DMS53 (cell line): ENCODE measurements at places on chromosomes 1 and 21.

DNA sequence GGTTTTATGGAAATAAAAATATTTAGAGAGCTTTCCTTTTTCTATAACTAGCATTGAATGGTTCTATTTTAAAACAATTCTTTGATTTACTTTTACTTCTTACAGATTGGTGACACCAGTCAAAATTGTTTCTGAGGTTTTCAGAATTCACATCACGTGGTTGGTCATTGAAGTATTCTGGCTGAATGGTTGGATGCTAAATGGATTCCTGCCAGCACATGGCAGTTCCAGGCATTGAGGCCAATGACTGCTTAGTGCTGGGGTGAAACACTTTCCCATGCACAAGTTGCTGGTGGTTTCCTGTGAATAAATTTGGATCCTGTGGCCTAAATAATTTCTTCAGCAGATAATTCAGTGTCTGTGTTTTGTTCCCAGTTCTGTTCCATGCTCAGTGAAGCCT lies 20.6 kb downstream of the NCAM2 start:
- DNase-seq: no peak

GRCh38 chr1:235557495-235557894 lies 53.2 kb upstream of the B3GALNT2 start:
- DNase-seq: peak; percentile 27

DNA sequence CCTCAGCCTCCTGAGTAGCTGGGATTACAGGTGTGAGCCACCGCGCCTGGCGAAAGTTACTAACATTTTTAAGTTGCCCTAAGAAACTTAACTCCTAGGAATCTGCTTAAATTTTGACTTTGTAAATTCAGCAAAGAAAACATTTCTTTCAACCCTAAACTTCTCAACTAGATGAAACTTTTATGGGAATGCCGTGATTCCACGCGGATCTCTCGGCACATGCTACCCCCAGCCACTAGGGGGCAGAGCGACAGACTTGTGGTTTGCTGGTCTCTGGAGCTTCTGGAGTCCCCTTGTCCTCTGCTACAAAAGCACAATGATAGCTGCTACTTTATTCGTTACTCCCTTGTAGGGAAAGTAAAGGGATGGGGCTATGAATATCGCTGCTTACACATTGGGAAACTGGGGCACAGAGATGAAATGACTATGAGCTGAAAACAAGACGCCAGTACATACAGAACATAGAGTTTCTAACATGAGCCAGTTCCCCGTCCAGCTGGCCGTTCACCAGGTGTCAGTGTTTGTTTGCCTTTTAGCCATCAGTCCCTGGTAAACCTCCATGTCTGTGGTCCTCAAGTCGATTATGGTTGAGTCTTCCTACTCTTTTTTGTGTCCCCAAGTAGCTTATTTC lies 114.7 kb downstream of the PBX1 start:
- DNase-seq: peak; percentile 61

- DNase-seq: no peak
Observed at GRCh38 chr21:42607102-42607501, 46.3 kb upstream of the PDE9A start.

DNA sequence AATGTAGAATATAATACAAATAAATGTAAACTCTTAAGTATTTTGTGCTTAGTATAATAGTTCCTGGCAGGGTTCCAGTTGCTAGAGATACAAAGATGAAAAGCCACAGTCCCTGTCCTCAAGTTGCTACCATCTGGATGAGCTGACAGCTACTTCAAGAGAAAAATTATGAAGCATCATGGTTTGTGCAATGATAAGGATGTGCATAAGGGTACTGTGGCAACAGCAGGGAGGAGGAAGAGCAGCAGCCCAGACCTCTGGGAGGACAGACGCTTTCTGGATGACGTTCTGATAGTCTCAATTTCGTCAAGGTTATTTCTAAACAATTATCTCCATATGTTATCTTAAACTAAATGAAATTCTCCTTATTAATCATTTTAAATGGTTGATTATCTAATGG lies 198.9 kb downstream of the NTNG1 start:
- DNase-seq: no peak

- no peak for DNase-seq
Observed at GRCh38 chr1:192914696-192915095, 105.9 kb downstream of the RGS2 start.

DNA sequence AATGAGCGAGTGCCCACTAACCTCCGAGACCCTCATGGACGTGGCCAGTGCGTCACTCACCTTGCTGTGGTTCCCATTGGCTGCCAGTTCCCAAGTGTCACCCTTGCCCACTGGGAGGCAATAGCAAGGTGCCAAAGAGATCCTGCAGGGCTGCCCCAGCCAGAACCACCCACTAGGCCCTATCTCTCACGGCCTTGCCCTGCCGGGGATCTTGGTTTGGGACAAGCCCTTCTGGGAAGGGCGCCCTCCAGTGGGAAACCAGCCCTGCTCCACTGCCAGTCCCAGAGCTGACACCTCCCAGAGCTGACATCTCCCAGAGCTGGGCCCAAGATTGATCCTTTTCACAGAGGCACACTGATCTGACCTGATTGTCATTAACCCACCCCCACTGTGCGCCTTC lies 2.1 kb upstream of the SELENON start:
- peak; percentile 69 for DNase-seq

DNA sequence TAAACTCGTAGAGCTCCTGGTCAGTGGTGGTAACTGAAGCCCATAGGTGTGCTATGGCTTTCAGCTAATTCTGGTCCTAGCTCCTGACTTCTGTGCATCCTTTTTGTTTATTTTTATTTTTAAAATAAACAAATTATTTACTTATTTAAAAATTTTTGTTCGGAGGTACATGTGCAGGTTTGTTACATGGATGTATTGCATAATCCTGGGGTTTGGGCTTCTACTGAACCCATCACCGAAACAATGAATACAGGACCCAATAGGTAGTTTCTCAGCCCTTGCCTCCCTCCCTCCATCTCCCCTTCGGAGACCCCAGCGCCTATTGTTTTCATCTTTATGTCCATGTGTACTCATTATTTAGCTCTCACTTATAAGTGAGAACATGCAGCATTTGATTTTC lies 143.8 kb downstream of the URB2 start:
- no peak for DNase-seq
